ENCODE measurements at places on chromosomes 12 and 14.
A peak's percentile ranks its signal among the peaks of the same experiment; 100 is the strongest.

- DNase-seq = no peak
These were observed 994 bp downstream of the PRORP start for GRCh38 chr14:35123388-35123703.

DNA sequence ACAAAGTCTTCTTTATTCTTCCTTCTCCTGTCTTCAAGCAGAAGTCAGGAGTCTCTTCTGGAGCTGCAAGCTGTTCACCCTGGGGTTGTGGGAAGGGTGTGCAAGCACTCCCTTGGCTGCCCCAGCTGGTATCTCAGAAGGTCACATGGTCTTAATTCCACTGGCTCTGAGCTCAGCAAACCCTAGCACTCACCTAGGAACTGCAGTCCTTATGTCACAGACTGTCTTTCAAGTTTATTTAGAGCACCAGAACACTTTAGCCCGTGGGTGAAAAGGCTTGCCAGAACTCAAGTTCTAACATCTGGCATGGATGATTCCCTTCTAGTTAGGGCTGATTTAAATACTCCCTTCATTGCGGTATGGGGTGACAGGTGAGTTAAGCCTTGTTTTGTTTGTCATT, 379.0 kb downstream of the CCER1 start:
- DNase-seq = no peak

DNA sequence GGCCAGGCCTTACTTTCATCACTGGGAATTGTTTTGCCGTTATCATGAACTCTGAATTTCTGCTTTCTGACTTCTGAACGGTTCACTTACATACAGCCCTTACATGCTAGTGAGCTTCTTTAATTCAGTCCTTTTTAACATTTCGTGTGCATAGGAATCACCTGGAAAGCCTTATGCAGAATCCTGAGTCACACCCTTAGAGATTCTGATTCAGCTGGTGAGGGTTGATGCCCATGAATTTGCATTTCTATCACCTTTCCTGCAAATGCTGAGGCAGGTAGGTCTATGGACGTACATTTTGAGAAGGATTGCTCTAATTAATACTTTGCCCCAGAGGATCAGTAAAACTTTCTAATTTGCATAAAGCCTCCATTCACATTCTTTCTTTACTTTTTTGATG, 44.0 kb downstream of the PPHLN1 start:
- no peak for DNase-seq

DNA sequence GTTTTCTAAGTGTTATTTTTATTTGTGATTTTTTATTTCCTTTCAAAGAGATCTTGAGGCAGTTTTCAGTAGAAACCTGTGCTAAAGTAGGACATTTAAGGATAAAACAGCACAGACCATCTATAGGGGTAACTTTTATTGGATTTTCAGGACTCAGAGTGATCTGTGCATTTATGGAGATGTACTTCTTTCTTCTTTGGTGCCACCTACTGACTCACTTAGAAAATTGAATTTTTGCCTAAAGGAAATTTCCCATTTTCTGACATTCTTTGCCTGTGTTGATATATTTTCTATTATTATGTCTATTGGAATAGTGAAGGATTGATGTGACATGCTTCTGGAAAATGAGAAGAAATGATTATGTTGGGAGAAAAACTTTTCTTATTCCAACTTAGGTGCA, 113.0 kb downstream of the UNC79 start:
- no peak for DNase-seq

DNA sequence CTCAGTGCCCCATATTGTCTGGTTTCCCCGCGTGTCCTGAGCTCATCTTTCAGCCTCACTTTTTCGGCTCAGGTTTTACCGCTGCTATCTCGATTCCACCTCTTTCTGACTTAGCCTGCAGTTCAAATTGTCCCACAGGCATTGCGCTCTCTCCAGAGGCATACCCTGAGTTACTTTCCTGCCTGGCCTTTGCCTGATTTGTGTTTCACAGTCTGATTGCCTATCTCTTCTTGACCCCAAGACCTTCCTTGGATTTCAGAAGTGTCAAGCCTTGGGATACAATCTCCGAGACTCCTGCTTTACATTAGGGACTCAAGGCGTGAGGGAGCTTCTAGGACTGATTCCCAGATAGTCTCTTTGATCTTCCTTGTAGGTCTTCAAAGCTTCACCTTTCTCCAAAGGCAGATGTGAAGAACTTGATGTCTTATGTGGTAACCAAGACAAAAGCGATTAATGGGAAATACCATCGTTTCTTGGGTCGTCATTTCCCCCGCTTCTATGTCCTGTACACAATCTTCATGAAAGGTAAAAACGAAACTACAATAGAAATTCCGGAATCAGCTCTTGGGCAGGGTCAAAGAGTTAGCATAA, 629 bp downstream of the LETMD1 start:
- no peak for DNase-seq

GRCh38 chr12:15716581-15716980, 72.6 kb downstream of the EPS8 start:
- no peak for DNase-seq

DNA sequence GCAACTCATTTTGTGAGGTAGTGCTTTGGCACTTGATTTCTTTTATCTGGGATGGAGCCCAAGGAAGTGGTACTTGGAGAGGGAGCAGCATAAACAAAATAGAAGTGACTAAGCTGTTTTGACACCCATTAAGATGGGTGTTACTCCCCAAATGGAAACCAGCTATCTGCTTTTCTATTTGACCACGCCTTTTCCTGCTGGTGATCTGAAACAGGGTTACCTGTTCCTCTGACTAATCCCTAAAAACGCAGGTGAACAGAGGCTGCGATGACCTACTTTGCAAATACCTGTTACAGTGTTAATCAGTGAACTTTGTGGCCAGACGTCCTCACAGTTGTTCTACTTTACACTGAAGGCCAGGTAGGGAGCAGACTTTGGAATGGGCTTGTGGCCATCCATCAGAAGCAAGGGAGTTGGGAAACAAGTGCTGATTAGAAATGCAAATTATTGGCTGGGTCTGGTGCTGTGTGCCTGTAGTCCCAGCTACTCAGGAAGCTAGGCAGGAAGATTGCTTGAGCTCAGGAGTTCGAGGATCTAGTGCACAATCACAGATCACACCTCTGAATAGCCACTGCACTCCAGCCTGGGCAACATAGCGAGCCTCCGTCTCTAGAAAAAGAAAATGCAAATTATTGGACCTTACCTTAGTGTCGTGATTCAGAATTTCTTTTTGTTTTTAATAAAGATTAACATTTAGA, 58.3 kb upstream of the HECTD1 start:
- DNase-seq = no peak

DNA sequence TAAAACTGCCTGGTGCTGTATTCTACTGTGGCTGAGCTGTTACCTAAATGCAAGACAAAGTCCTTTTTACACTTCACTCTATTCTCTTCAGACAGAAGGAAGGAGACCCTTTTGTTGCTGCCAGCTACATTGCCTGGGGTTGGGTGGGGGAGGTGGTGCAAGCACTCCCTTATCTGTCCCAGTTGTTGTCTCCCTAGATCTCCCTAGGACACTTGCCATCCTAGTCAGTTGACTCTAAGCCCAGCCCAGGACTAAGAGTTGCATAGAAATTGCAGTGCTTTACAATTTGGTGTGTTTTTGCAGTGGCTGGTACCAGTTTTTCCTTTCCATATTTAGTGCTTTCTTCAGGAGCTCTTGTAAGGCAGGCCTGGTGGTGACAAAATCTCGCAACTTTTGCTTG, 35.1 kb downstream of the SCYL2 start:
- no peak for DNase-seq

DNA sequence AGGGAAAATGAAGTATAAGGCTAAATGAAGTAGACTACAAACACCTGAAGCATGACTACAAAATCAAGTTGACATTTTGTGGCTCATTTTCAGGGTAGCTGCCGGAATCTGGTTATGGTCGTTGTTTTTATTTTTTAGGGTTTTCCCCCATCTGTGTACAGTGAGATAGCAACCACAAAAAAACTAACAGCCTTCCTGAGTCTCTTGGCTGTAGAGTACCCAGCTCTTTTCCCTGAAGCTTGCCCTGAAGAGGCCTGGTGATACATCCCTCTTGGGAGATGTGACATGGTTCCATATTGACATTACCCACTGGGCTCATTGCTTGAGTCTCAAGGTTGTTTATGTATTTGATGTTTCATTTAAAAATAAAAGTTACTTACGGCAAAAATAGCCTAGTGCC, 424.0 kb downstream of the ZFP36L1 start:
- no peak for DNase-seq

DNA sequence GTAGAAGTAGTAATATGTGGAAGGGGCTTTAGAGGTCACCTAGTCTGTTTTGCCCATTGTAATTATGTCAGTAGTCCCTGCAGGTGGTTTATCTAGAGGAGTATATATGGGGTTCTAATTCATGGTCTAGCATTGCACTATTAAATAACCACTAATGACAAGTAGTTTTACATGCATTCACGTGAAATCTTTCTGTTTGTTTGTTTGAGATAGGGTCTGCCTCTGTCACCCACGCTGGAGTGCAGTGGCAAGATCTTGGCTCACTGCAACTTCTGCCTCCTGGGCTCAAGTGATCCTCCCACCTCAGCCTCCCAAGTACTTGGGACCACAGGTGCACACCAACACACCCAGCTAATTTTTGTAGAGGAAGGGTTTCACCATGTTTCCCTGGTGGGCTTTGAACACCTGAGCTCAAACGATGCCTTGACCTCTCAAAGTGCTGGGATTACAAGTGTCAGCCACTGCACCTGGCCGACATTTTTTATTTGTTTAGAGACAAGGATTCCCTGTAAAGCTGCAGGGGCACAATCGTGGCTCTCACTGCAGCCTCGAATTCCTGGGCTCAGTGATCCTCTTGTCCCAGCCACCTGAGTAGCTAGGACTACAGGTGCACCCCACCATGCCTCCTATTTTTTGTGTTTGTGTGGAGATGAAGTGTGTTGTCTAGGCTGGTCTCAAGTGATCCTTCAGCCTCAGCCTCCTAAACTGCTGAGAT, 12.0 kb upstream of the PSEN1 start:
- DNase-seq = no peak

- DNase-seq = no peak
These were observed 12.2 kb downstream of the SCYL2 start for GRCh38 chr12:100279159-100279558.

GRCh38 chr12:29148911-29149690, at the start of gene FAR2:
Gene FAR2 (plus strand): TSS chr12:29149278. CDS start chr12:29270450, 121,172 bp downstream.
- DNase-seq = peak; percentile 67

DNA sequence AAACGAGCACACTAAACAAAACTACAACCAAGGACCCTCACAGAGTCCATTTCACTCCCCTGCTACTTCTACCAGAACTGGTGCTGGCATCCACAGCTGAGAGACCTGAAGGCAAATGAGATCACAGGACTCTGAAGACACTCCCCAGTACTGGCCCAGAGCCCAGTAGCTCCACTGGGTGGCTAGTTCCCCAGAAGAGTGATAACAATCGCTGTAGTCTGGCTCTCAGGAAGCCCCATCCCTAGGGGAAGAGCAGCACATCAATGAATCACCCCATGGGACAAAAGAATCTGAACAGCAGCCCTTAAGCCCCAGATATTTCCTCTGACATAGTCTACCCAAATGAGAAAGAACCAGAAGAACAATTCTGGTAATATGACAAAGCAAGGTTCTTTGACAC, 190.7 kb upstream of the BMP4 start:
- no peak for DNase-seq

DNA sequence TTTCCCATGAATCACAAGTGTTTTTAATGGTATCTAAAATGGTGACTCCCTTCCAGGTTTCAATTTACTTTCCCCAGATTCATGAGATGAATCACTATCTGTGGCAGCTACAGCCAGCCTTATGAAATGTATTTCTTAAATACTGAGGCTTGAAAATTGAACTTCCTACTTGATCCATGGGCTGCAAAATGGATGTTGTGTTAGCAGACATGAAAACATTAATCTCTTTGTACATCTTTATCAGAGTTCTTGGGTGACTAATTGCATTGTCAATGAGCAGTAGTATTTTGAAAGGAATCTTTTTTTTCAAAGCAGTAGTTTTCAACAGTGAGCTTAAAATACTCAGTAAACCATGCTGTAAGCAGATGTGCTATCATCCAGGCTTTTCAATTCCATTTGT, 250.8 kb downstream of the SLC6A15 start:
- no peak for DNase-seq

- DNase-seq = no peak
These were observed 27.5 kb upstream of the JPH4 start for GRCh38 chr14:23605931-23606585.

DNA sequence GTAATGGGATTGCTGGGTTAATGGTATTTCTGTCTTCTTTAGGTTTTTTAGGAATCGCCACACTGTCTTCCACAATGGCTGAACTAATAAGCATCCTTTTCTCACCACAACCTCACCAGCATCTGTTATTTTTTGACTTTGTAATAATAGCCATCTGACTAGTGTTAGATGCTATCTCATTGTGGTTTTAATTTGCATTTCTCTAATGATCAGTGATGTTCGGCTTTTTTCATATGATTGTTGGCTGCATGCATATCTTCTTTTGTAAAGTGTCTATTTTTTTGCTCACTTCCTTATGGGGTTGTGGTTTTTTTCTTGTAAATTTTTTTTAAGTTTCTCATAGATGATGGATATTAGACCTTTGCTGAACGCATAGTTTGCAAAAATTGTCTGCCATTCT, 377.9 kb downstream of the GALC start:
- DNase-seq = no peak

DNA sequence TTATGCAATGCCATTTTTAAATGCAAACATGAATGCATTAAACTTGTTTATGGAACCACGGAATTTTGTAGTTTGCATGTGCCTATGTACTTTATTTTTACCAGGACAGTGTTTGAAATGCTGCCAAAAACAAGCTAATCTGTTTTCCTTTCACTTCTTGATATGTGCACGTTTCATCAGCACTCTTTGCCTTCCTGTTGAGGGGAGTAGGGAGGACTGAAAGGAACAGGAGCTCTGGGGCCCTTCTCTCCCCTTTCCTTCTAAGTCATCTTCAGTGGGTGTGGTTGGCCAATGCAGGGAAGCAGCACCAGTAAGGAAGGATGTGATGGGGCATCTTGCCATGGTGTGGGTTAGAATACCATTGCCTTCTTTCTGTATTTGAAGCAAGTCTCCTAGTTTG, 12.1 kb upstream of the PPP4R4 start:
- DNase-seq = no peak

DNA sequence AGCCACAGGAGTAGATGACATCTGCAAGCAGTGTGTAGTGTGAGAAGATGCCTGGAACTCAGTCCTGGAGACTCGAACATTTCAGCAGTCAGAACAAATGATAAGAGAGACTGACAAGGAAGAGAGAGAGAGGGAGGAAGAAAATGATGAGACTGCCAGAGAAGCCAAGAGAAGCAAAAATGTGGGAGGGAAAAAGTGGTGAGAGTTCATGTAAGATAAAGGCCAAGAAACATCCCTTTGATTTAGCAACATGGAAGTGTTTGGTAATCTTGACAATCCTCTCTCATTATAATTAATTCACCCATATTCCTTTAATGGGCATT, 42.6 kb downstream of the LIMA1 start:
- no peak for DNase-seq
